ENCODE measurements at places on chromosomes 7 and 10.

GRCh38 chr10:120172356-120172755, 279.8 kb downstream of the SEC23IP start:
- DNase-seq = peak; percentile 21

GRCh38 chr7:199483-200249, 7.3 kb downstream of the FAM20C start:
- no peak for DNase-seq

- DNase-seq = no peak
Observed at GRCh38 chr7:47342296-47343060, 239.4 kb downstream of the TNS3 start.

GRCh38 chr7:50652400-50653125, 87.4 kb upstream of the DDC start:
- DNase-seq = no peak

DNA sequence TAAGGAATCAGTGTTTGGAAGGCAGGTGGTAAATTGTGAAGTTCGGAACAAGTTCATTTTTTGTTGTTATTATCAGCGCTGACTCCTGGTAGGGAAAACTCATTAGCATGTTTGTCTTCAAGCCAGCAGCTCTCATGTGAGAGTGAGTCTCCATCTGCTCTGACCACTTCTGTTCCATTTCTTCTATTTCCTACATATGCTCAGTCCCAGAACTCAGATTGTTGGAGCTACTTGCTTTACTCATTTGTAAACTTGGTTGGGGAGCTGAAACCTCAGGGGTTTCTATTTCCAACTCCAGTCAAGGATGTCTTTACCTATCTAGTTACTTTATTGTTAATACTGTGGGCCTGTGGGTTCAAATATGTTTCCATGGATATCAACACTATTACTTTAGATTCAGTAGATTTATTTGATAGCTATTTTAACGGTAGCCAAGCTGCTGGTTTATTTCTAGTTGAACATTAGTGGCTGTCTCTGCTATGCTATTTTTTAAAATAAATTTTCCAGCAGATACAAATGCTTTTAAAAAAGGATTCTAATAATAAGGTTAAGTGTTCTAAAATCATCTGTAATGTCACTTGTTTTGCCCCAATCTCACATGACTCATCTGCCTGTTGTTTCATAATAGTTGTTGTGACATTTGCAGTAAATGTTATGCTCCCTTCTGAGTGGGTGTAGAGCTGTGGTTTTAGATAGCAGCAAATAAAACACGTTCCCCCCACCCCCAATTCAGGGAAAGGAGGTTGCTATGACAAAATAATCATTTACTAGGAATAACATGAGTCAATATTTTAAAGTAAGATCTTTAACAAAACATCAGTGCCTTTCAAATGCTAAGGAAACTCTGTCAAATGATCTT, 143.3 kb downstream of the HDAC9 start:
- DNase-seq = peak; percentile 46

DNA sequence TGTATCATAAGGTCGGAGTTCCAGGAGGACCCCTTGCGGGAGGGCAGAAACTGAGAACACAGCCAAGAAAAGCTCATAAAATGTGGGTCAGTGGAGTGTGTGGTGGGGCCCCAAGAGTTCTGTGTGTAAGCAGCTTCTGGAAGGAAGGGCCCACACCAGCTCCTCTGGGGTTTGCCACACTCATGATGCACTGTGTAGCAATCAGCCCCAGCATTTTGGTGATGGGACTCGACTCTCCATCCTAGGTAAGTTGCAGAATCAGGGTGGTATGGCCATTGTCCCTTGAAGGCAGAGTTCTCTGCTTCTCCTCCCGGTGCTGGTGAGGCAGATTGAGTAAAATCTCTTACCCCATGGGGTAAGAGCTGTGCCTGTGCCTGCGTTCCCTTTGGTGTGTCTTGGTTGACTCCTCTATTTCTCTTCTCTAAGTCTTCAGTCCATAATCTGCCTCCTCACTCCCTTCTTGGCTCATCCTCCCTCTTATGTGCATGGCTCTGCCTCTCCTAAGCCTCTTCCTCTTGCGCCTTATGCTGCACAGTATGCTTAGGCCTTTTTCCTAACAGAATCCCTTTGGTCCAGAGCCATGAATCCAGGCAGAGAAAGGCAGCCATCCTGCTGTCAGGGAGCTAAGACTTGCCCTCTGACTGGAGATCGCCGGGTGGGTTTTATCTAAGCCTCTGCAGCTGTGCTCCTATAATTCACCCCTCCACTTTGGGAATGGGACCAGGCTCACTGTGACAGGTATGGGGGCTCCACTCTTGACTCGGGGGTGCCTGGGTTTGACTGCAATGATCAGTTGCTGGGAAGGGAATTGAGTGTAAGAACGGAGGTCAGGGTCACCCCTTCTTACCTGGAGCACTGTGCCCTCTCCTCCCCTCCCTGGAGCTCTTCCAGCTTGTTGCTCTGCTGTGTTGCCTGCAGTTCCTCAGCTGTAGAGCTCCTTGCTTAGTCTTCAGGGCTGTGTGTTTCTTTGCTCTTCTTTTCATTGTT, 17.8 kb downstream of the PRSS2 start:
- no peak for DNase-seq

GRCh38 chr7:151244196-151244840, 4.2 kb downstream of the SMARCD3 start:
- DNase-seq = peak; percentile 51

DNA sequence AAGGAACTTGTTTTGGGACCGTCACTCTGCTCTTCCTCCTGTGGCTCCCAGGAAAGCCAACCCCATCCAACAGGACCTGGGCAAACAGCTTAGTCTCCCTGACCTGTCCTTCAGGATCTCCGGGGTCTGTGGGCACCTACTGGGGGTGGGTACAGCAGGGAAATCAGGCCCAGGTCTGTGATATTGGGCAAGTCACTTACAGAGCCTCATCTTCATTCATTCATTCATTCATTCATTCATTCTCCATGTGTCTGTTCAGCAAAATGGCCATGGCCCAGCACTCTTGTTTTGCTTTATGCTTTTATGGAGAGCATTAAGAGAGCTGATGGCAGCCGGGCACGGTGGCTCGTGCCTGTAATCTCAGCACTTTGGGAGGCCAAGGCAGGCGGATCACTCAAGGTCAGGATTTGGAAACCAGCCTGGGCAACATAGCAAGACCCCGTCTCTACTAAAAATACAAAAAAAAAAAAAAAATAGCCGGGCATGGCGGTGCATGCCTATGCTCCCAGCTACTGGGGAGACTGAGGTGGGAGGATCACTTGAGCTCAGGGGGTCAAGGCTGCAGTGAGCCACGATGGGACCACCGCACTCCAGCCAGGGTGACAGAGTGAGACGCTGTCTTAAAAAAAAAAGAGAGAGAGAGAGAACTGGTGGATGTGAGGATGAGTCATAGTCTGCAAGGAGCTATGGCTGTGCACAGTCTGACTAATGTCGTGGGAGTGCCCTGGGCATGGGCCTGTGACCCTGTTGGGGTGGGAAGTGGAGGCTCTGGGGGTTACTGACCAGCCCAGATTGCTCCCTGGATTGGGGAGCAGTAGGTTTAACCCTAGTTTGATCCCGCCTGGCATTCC, 54.3 kb downstream of the CLIP2 start:
- peak; percentile 76 for DNase-seq

GRCh38 chr7:142436601-142437000, 178.7 kb upstream of the PRSS58 start:
- DNase-seq = no peak

DNA sequence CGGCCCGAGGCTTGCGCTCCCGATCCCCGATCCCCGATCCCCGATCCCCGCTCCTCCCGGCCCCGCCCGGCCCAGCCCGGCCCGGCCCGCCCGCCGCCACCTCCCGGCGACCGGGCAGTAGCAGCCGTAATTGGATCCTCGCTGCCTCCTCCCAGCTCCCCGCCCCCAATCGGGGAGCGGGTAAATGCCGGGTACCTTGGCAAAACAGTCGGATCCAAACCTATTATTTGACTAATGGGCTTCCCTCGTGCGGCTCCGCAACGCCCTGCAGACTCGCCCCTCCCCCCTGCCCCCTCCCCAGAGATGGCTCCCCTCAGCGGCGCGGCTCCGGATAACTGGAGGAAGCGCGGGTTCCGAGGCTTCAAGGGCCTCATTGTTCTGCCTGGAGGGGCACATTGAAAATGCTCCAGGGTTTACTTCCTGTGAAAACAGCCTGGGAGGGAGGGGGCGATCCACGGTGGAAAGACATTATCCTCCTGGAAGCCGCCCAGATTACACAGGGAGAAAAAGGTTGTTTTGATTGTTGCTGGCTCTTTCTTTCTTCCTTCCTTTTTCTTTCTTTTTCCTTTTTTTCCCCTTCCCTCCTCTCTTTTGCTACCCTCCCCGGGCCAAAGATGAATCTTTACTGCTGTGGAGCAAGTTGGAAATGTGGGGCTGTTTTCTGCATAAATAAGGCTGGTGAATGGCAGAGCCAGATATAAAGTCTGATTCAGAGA, 94.7 kb upstream of the ZMIZ1 start:
- peak; percentile 83 for DNase-seq

GRCh38 chr7:12757443-12757842, 70.0 kb downstream of the ARL4A start:
- peak; percentile 88 for DNase-seq

DNA sequence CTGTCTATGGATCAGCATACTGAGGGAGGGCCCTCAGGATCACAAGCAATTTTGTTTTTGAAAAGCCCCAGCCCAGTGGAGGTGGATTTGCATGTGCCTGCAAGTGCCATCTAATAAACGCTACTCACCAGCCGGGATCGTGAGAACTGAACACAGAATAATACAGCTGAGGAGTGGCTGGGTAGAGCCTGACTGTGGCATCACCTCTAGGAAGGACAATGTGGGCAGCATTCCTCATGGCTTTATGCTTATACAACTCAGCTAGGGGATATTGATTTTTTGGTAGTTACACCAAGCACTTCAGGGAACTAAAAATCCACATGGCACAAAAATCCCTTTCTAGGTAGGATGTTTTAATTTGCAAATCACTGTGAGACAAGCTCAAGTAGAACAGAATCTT, 72.7 kb upstream of the PALS2 start:
- DNase-seq = no peak

- peak; percentile 28 for DNase-seq
Observed at GRCh38 chr7:47720141-47720906, 138.4 kb upstream of the TNS3 start.

GRCh38 chr7:27096768-27097514, 1.1 kb upstream of the HOXA1 start:
- no peak for DNase-seq

GRCh38 chr7:10685040-10685439, 288.6 kb upstream of the PHF14 start:
- no peak for DNase-seq

GRCh38 chr10:72096115-72097000, 8.0 kb upstream of the SPOCK2 start:
- DNase-seq = peak; percentile 44
